PC-3 (cell line): ENCODE measurements at places on chromosomes 7 and 10. TPM values are rescaled to one million over a fixed set of nuclear protein-coding genes. Genes with fewer than 3 reads are reported as not detected.

GRCh38 chr10:100153239-100153825 lies 32.5 kb downstream of the ERLIN1 start:
- peaks cover 48% of the 10 kb centered on the region for H3K36me3 ChIP-seq
- peak overlapping the region; percentile 63 for H3K27ac ChIP-seq
- H3K27me3 ChIP-seq, result no peaks in the 10 kb centered on the region
- H3K4me3 ChIP-seq, result no peak overlapping the region
- peak; percentile 71 for DNase-seq
- H3K4me1 ChIP-seq, result peaks cover 32% of the 10 kb centered on the region

DNA sequence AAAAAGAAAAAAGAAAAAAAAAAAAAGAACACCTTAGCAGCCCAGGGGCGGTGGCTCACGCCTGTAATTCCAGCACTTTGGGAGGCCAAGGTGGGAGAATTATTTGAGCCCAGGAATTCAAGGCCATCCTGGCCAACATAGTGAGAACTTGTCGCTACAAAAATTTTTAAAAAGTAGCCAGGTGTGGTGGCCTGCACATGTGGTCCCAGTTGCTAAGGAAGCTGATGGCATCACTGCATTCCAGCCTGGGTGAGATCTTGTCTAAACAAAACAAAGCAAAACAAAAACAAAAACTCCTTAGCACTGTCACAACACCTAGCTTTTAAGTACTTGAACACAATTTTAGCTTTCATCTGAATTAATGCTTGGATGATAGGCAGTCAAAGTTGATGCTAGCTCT lies 86.3 kb upstream of the MKLN1 start:
- peaks cover 21% of the 10 kb centered on the region for H3K4me1 ChIP-seq
- no peaks in the 10 kb centered on the region for H3K36me3 ChIP-seq
- no peak overlapping the region for H3K27ac ChIP-seq

DNA sequence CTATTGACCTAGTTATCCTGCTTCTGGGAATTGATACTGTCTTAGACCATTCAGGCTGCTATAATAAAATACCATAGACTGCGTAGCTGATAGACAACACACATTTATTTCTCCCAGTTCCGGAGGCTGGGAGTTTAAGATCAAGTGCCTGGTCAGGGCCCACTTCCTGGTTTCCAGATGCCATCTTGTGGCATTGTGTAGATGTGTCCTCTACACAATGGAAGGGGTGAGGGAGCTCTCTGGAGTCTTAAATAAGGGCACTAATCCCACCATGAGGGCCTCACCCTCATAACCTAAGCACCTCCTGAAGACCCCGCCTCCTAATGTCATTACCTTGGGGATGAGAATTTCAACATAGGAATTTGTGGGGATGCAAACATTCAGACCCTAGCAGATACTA lies 62.4 kb downstream of the SLC35B4 start:
- H3K27me3 ChIP-seq, result peaks cover 14% of the 10 kb centered on the region
- DNase-seq, result peak; percentile 44
- H3K4me1 ChIP-seq, result no peaks in the 10 kb centered on the region
- H3K36me3 ChIP-seq, result no peaks in the 10 kb centered on the region
- H3K27ac ChIP-seq, result no peak overlapping the region

GRCh38 chr7:145511004-145511403 lies 605.6 kb upstream of the CNTNAP2 start:
- no peaks in the 10 kb centered on the region for H3K4me1 ChIP-seq
- H3K27me3 ChIP-seq, result no peaks in the 10 kb centered on the region
- no peak overlapping the region for H3K4me3 ChIP-seq
- DNase-seq, result no peak

DNA sequence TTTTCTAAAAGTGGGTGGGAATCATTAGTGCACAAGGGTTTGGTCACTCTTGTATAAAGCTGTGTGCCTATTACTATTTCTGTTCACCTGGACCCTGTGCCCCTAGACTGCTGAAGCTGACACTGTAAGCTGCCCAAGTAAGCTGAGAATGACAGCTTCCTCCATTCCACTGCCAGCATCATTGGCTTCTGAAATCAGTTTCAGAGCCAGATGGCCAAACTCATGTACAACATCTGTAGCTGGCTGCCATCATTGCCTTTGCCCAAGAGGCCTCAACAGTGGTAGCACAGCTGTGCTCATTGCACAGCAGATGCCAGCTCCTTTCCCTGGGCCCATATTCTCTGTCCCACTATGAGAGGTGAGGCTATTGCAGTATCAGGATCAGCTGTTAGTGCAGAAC lies 165.7 kb downstream of the CPEB3 start:
- H3K27me3 ChIP-seq, result no peaks in the 10 kb centered on the region
- DNase-seq, result no peak
- no peaks in the 10 kb centered on the region for H3K36me3 ChIP-seq
- peak overlapping the region; percentile 80 for H3K27ac ChIP-seq
- no peak overlapping the region for H3K4me3 ChIP-seq
- H3K4me1 ChIP-seq, result peaks cover 51% of the 10 kb centered on the region

Gene VSTM2A
- total RNA-seq, result not detected in 2 replicates

- H3K36me3 ChIP-seq, result no peaks in the 10 kb centered on the region
- H3K27ac ChIP-seq, result no peak overlapping the region
- H3K4me1 ChIP-seq, result no peaks in the 10 kb centered on the region
- no peak overlapping the region for H3K4me3 ChIP-seq
Measured at GRCh38 chr7:55723621-55723941, 139.0 kb downstream of the SEPTIN14 start.

GRCh38 chr10:59644841-59645240 lies 64.8 kb downstream of the SLC16A9 start:
- no peaks in the 10 kb centered on the region for H3K27me3 ChIP-seq
- no peak for DNase-seq
- H3K27ac ChIP-seq, result no peak overlapping the region

DNA sequence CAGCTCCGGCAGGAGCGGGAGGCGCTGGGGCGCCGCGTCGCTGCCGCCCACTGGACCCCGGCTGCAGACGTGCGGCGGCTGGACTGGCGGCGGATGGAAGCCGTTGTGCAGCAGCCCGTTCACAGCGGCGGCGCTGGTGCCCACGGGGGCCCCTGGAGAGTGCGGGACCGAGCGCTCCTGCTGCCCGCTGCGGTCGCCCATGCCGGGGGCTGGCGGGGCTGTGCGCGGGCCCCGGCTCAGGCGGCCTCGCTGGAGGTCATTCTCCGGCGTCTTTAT lies 413 bp downstream of the PANK1 start:
- peaks cover 21% of the 10 kb centered on the region for H3K4me1 ChIP-seq
- peak overlapping the region; percentile 70 for H3K4me3 ChIP-seq
- H3K36me3 ChIP-seq, result no peaks in the 10 kb centered on the region
- H3K27ac ChIP-seq, result 0 out of 2 replicates have a peak overlapping the region, but pooled peaks have one; percentile 15
- DNase-seq, result no peak

DNA sequence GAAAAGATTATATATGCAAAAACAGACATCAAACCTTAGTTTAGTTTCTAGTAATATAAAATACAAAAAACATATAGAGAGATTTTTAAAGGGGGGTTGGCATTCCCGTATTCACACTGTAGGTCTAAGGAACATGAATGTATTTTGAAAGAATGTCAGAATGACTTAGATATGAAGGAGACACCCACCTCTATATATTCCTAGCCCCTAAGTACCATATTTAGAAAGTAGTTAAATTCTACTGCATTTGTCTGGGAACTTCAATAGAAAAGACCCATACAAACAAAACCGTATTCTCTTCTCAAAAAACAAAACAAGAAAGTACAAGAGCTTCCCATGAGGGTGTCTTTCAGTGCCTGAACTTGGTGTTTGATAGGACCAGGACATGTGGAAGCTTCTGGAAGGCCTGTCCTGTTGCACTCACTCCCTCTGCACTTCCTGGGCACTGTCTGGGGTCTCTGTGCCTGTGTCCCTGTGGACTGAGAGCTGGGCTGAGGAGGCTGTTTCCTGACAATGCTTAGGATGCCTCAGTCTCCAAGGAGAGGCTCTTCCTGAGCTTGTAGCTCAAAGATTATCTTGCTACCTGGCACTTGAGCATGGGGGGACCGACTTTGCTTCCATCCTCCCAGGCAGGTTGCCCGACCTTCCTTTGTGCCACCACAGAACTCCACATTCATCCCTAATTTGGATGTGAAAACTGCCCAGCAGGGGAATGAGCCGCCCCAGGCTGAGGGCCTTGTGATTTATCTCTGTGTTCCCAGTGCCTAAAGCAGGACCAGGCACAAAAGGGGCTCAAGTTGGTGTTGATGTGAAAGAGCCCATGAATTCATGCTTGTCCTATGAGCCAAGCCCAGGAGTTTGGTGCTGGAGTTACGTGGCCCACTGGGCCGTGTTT lies 44.4 kb upstream of the KLF6 start:
- no peaks in the 10 kb centered on the region for H3K36me3 ChIP-seq
- H3K27ac ChIP-seq, result peak overlapping the region; percentile 37
- H3K4me3 ChIP-seq, result peak overlapping the region; percentile 71
- DNase-seq, result no peak
- no peaks in the 10 kb centered on the region for H3K27me3 ChIP-seq
- H3K4me1 ChIP-seq, result peaks cover 13% of the 10 kb centered on the region; the same call in 1 of the 2 replicates

DNA sequence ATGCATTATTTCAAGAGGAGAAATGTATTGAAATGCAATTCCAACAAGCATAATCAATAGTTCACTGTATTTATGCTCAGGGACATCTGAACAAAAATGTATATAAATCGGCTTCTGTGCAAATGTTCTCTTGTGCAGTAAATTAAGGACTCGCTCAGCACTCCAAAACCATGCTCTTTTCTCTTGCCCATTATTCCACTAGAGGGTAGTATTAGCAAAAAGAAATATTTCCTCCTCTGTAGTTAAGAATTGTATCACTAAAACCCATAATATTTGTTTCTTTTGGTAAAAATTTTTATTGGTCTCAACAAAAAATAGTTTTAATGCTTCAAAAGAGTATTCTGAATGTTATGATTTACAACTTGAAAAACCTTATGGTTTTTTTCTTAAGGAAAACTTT lies 803.1 kb downstream of the PCDH15 start:
- H3K4me3 ChIP-seq, result no peak overlapping the region
- H3K36me3 ChIP-seq, result no peaks in the 10 kb centered on the region
- H3K27ac ChIP-seq, result no peak overlapping the region
- H3K27me3 ChIP-seq, result no peaks in the 10 kb centered on the region
- DNase-seq, result peak; percentile 60
- no peaks in the 10 kb centered on the region for H3K4me1 ChIP-seq

GRCh38 chr10:86057708-86058107 lies 308.9 kb downstream of the GRID1 start:
- no peak for DNase-seq
- no peak overlapping the region for H3K27ac ChIP-seq
- H3K4me1 ChIP-seq, result no peaks in the 10 kb centered on the region
- no peaks in the 10 kb centered on the region for H3K27me3 ChIP-seq

DNA sequence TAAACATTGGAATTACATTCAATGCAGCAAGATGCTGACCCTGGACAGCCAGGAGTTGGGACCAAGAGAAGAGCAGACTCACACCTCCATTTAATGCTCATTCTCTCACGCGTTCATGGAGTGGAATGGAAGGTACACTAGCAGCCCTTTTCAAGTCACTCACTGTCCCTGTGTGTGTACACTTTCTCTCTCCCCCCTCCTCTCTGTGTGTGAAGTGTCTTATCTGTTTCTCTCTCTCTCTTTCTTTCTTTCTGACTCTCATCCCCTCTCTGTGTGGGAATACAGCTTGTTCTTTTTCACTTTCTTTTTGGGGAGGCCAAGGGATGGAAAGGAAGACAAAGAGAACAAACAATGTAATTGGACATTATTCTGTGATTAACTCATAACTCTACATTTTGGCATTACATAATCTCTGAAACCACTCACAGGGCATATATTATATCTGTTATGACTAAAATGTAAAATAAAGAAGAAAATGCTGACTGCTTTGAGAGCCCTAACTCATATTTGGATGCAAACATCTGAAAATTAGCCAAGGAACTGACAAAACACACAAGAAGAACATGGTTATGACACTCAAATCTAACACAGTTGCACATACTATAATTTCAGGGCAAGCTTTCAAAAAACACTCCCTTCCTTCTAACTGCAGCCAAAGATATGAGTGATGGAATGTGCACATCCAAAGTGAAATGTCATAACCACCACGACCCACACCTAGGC lies 188.8 kb downstream of the PARD3 start:
- H3K27me3 ChIP-seq, result no peaks in the 10 kb centered on the region
- no peaks in the 10 kb centered on the region for H3K36me3 ChIP-seq
- no peaks in the 10 kb centered on the region for H3K4me1 ChIP-seq
- DNase-seq, result no peak
- no peak overlapping the region for H3K4me3 ChIP-seq

Gene AKR1D1
- total RNA-seq, result not detected in 2 replicates

- H3K27me3 ChIP-seq, result peaks cover 26% of the 10 kb centered on the region
- H3K4me3 ChIP-seq, result no peak overlapping the region
- no peak overlapping the region for H3K27ac ChIP-seq
- peak; percentile 20 for DNase-seq
- no peaks in the 10 kb centered on the region for H3K4me1 ChIP-seq
Measured at GRCh38 chr10:1732564-1732996, 4.7 kb downstream of the ADARB2 start.

GRCh38 chr7:134420424-134421125 lies 38.3 kb downstream of the AKR1B1 start:
- H3K4me3 ChIP-seq, result no peak overlapping the region
- DNase-seq, result peak; percentile 79
- no peaks in the 10 kb centered on the region for H3K36me3 ChIP-seq

Gene SPDYE1
- not detected in 2 replicates for total RNA-seq

DNA sequence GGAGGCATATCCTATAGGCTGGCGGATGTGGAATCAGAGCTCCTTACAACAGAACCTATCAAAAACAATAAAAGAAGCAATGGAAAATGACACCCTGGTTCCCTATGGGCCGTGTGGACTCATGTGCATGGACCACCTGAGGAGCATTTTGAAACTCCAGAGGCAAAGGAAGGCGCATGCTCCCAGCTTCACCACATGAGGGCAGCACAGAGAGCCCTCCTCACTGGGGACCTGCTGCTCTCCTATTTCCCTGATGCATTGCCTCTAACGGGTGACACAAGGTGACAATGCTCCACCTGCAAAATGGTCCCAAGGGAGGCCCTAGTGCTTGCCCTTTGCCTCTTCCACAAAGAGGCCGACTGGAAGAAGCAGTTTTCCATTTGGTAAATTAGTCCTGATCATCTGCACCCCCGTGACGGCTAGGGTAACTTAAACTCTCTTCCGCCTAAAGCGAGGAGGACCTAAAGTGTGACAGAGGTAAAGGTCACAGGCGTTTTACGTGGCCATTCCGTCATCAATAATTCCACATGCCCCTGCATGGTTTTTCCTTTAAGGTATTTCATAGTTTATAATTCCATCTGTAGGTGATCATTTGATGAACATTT lies 67.7 kb downstream of the GPAM start:
- no peak overlapping the region for H3K4me3 ChIP-seq
- no peaks in the 10 kb centered on the region for H3K27me3 ChIP-seq
- H3K4me1 ChIP-seq, result no peaks in the 10 kb centered on the region
- H3K36me3 ChIP-seq, result no peaks in the 10 kb centered on the region
- DNase-seq, result peak; percentile 53
- no peak overlapping the region for H3K27ac ChIP-seq

Gene MBL2
- 0.17 TPM in 1 of 2 replicates, not detected in the other for total RNA-seq

Gene ORAI2
- 20.8 and 21.5 TPM in 2 replicates for total RNA-seq
